ENCODE measurements at places on chromosomes 4 and X.

DNA sequence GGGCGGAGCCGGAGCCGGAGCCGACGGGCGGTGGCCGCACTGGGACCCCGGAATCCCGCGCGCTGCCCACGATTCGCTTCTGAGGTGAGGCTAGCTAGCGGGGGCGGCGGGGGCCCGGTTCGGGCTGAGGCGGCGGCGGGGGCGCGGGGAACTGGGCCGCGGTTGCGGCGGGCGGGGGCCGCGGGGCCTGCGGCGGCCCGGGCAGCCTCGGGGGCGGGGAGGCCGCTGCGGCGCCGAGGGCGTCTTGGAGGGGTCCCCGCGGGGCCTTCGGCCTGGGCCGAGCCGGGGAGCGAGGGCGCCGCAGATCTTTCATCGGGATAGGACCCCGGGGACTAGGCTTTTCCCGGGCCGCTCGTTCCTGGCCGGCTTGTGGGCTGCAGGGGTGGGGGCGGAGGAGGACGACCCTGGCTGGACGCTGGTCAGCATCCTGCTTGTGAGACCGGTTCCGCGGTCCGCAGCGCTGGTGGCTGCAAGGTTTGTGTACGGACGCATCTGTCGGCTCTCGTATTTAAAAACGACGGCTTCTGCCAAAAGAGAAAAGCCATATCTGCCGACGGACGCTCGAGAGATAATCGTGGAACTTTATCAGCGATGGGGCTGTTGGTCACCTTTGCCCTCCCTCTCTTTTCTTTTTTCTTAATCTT, 419 bp downstream of the ADD1 start:
- DNase-seq: no peak

DNA sequence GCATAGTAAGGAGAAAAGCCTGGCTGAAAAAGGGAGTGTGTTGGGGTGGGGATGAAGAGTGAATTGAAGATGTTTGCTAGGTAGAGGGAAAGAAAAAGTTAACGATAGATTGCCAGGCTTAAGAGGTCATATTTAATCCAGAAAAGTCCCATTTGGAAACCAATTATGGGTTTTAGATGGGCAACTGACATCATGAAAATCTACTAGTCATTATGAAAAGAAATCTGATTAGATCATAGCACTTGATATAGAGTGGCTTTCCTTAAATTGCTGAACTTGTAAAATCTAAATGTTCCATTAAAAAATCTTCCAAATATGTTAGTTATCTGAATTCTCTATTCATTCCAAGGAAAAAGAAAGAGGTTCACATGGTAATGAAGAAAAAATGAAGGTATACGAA, 37.5 kb upstream of the IL21 start:
- DNase-seq: no peak

- DNase-seq: no peak
These were observed 62.2 kb upstream of the RAB33B start for GRCh38 chr4:139391731-139392130.

GRCh38 chr4:140556372-140557085, 12.2 kb downstream of the UCP1 start:
- DNase-seq: peak; percentile 47

- no peak for DNase-seq
These were observed 3.7 kb upstream of the FOXR2 start for GRCh38 chrX:55619547-55619946.

DNA sequence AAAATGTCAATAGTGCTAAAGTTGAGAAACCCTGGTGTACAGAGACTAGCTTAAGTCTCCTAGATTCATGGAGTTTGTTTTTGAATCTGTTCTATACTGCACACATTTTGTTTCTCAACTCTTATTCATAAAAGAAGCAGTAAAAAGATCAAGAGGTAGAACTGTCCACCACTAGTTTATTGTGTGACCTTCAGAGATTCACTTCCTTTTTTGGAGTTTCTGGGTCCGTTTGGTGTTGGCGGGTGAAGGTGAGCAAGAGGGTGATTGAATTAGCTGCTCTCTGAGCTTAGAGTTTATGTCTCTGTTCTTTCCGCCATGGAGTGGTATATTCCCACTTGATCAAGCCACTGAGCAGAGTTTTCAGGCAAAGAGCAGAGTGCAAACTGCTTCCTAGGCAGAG, 21.4 kb upstream of the PLAC1 start:
- DNase-seq: no peak

DNA sequence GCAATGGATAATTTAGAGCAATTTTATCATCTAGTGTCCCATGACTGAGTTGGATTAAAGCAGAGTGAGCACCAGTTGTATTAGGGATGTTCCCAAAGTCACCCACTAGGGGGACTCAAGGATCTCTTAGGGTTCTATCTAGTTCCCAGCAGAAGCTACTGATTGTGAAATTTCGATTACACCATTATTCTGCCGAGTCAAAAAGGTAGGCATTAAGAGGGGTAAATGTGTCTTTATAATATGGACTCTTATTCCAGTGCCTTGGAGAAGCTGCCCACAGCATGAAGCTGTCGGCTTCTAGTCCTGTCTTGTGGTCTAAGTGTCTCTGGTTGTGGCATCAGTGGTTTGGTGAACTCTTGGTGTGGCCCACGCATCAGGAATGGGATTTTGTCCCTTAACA, 53.3 kb downstream of the RGS12 start:
- DNase-seq: peak; percentile 43

- no peak for DNase-seq
These were observed 226.3 kb downstream of the RCHY1 start for GRCh38 chr4:75287738-75288517.

DNA sequence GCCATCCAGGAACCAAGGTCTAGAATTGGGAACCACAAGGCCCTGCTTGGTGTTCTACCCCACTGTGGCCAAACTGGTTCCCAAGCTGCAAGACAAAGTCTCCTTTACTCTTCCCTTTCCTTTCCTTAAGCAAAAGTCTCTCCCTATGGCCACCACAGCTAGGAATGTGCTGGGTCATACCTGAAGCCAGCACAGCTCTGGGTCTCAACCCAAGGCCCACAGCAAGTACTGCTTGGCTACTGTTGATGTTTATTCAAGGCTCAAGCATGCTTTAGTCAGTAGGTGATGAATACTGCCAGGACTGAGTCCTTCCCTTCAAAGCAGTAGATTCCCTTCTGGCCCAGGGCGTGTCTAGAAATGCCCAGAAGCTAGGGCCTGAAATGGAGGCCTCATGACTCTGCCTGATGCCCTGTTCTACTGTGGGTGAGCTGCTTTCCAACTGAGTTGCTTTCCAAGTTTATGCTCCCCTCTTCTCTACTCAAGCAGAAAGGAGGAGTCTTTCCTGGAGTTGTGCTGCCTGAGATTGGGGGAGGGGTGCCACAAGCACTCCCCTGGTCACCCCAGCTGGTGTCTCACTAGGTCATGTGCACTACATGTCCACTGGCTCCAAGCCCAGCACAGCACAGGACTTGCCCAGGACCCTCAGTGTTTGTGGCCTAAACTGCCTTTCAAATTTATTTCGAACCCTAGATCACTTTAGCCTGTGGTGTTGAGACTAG, 44.9 kb downstream of the STAP1 start:
- DNase-seq: no peak

DNA sequence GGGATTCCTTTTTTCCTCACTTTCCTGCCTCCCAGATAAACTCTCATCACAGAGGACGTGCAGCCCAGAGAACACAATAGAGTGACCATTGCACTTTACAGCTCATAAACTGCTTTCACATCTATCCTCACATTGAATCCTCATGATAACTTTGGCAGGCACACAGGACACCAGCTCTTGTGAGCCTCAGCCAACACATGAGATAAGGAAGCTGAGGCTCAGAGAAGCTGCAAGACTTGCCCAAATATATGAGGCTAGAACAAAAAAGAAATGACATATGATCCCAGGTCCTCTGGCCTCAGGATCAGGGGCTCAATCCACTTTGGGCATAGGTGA, 85.0 kb upstream of the CPEB2 start:
- DNase-seq: no peak
